ENCODE measurements at places on chromosomes 12 and 14. TPM values are rescaled to one million over a fixed set of nuclear protein-coding genes. Genes with fewer than 3 reads are reported as not detected.

DNA sequence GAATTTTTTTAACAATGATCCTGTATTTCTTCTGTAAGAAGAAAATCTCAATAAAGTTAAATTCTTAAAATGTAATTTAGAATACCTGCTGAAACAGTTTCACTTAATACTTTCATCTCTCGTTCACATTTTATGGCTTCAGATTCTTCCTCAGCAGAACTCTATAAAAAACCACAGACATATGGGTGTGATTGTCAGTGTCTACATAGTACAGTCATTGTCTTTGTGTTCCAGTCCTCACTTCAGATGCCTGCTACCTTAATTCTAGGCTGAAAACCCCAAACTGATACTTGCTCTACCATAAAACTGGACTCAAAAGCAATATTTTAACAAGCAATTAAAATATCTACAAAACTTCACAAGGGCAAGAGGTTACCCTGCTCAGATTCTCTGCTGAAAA is 71.8 kb downstream of the DNAI7 start:
- no peak for DNase-seq

GRCh38 chr12:131830335-131830913 is 2.2 kb downstream of the MMP17 start:
- DNase-seq: peak; percentile 68

GRCh38 chr12:120737557-120738251 is 12.1 kb downstream of the ACADS start:
- no peak for DNase-seq

DNA sequence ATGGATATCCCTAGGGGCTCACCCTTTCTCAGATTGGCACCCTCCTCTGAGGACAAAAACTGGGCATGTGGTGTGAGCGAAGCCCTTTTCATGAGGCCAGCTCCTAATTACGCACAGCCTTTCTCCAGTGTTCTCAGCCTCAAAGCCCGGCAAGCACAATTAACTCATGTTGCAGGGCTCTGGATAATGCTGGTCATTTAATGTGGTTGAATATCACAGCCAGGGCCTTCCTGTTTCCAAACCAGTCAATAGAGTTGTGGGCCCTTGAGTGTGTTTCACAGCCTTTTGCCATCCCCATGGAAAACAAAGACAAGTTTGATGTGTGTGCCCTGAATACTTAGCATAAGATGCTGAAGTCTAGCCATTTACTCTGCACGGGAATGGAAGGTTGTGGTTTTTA is 114.2 kb upstream of the ARHGAP5 start:
- no peak for DNase-seq

DNA sequence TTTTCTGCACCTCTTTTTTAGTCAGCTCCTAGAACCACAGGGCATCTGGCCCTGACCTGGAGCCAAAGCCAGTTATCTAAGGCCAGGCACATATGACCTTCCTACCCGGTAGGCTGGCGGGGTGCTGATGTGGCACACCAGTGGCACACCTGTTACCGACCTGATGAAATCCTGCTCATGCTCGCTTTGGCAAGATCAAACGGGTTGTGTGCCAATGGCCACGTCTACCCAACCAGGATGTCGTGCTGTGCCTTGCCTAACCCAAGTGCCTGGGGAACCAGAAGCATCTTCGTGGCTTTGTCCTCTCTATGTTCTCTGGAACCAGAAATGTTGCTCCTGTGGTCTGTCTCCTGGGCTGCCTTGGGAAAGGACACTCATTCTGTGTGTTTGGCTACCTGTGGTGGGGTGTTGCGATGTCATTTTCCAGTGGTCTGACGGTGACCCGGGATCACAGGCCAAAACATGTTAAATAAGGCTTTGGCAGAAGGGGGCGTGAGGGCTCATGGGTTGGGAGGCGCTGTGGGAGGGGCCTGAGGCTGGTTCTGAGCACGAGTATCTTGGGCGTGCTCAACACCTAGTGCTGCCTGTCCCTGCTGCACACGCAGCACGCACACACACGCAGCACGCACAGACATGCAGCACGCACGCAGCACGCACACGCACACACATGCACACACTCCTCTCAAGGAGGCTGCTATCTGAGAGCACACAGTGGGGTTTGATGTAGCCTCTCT is 27.9 kb downstream of the CCNK start:
- DNase-seq: no peak

- no peak for DNase-seq
Measured at GRCh38 chr12:112537710-112538396, 119.1 kb downstream of the PTPN11 start.

GRCh38 chr12:39012870-39013269 is 107.5 kb upstream of the CPNE8 start:
- DNase-seq: no peak

DNA sequence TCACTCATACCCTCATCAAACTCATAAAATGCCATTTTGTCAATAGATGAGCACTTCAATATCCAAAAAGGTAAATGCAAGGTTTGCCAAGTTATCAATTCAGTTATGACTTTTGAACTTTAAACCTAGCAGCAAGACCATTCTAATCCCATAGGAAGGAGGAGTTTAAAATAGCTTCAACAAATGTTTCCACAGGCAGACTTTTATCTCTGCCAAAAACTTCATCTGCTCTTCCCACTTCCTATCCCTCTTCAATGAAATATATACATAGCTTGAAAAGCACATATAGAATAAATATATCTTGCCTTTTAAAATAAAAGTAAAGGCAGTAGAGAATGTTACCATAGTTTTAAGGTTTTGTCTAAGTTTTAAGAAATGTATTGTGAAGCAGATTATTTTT is 1749.1 kb upstream of the SEL1L start:
- DNase-seq: no peak

DNA sequence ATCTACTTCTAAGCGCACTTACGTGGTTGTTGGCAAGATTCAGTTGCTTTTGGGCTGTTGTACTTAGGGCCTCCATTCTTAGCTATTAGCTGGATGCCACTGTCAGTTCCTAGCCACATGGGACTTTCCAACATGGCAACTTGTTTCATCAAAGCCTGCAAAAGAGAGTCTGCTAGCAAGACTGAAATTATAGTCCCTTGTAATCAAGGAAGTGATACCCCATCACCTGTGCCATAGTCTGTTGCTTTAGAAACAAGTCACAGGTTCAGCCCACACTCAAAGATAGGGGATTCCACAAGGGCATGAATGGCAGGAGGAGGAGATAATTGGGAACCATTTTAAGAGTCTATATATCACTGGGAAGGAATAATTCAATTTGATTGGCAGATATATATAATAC is 27.1 kb upstream of the SLC17A8 start:
- no peak for DNase-seq

DNA sequence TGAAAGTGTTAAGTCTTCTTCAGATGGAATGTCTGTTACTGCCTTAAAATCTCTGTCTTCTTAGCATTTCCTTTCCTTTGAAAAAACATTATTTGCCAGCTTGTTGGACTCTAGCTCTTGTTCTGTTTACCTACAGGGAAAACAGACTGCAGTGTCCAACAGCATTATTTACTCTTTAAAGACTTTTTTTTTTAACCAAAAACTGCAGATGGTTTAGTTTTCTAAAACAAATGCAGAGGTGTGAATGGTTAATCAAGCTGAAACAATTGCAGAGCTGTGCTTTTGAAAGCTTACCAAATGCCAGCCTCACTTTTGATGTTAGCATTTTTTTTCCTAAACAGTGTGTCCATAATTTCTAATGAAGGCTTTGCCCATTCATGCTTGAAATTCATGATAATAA is 323.3 kb downstream of the TMEM117 start:
- no peak for DNase-seq

- no peak for DNase-seq
Measured at GRCh38 chr12:21546716-21547115, 20.6 kb downstream of the SPX start.

- DNase-seq: no peak
Measured at GRCh38 chr14:105050551-105050897, 14.7 kb downstream of the GPR132 start.

- no peak for DNase-seq
Measured at GRCh38 chr12:29534935-29535334, 37.4 kb upstream of the OVCH1 start.

- no peak for DNase-seq
Measured at GRCh38 chr14:69259527-69260189, at the start of gene GALNT16. GALNT16 (plus strand) TSS chr14:69260158; CDS start chr14:69260291, 133 bp downstream.

DNA sequence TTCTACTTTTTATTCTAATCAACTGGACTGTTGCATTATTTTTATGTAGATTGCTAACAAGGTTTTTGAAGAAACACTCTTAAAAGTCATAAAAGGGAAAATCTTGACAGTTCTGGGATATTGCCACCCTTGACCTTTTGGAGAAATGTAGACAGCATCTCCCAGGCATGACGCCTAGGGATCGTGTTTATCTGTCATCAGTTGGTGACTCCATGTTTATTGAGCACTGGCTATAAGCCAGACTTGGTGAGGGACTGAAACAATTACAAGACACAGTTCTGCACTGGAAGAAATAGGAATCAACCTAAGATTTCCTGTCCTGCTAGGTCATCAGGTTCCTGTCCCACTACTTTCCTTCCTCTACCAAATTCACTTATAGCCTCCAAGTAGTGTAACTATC is 34.5 kb downstream of the HMGA2 start:
- no peak for DNase-seq

DNA sequence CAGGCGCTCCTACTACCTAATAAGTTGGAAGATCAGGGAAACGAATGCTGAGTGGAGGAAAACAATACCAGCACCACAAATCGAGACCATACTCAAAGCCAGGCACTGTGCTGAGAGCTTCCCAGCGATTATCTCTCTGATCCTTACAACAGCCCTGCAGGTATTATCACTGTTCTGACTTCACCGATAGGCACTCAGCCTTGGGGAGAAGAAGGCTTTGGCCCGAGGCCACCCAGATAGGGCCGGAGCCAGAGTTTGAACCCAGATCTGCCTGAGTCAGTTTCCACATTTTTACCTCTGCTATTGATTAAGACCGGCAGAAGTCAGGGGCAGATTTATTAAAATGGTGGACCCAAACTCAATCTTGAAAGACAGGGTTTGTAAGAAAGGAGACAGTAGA is 4.9 kb downstream of the SVOP start:
- no peak for DNase-seq

GRCh38 chr12:26473291-26473690 is 277.9 kb downstream of the SSPN start:
- DNase-seq: no peak

DNA sequence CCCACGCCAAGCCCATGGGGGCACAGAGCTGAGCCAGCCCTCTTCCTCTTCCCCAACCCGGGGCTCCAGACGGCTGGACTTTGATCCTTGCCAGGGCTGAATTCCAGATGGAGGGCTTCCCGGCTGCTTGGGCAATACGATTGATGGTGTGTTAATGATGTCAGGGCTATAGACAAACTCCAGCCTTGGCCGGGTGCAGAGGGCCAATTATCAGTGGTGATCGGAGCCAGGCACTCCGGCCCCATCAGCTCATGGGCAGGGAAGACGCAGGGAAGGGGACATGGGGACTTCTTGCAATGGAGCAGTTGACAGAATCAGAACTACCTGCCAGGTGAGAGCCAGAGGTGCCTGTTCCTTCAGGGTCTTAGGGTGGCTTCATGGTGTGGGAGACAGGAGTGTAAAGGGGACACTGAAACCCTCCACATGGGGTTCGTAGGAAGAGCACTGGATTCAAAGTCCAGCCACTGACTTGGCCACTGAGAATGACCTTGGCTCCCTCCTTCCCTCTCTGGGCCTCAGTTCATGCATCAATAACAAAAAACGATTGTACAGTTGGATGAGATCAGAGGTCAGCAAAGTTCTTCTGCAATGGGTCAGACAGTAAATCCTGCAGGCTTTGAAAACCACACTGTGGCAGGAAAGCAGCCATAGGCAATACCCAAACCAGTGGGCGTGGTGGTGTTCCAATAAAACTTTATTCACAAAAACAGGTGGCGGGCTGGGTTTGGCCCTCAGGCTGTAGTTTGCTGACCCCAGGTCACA is 333.7 kb downstream of the MED13L start:
- DNase-seq: no peak

DNA sequence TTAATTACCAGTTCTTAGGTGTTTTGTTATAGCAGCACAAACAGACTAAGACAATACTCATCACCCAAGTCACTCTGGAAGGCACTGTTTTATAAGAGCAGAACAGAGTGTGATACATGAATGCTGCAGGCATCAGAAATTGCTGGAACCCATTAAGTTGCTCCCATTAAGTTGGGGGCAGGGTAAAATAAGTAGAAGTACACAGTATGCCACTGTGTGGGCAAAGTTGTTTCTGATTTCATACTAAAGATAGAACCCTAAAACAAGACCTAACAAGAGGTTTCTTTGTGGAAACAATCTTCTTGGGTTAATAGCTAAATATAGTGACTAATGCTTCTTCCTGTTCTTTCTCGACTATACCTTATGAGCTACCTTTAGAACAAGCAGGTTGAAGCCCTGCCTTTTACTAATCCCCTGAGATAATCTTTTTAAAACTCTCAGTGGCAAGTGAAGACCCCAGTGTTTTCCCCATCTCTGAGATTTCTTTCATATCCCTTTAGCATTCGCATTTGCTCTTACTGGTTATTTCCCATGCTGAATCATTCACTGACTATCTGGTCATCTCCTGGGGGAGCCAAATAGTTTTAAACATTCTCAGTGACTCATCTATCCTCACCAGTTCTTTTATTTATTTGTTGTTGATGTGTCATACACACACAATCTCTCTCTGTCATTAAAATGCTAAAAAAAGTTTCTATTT is 52.3 kb downstream of the SOCS2 start:
- no peak for DNase-seq

DNA sequence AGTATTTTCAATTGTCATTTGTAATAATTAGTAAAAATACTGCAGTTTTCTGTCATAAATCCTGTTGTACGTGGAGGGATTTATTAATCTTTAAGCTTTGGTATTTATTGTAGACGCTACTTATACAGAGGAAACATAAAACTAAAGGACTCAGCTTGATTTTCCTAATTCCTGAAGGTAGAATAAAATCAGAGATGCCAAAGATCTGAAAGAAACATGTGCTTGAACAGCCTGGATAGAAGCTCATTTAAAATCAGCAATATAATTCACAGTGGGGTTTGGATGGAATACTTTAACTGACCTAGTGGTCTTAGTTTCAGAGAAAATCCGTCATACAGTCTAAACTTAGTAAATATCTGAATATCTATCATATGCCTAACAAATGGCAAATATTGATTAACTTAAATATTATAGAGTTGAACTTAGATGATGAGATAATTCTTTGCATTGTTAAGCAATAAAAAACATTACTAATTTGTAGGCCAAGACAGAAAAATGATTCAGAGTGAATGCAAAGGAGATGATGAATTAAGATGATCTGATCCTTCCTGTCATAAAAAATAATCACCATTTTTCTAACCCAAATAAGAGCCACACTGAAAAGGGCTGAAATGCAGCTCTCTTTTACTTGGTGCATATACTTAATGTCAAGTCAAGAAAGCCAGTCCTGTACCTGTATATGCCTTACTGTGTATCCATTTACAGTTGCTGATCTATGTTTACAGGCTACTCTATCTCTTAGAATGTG is 397.1 kb upstream of the DCN start:
- no peak for DNase-seq

The KLRB1 gene
- total RNA-seq: 3.6 TPM

The TIMELESS gene
- 60.1 TPM for total RNA-seq

The OR4K1 gene
- total RNA-seq: not detected

The SERPINA5 gene
- total RNA-seq: not detected

The FOXN4 gene
- not detected for total RNA-seq

The ADIPOR2 gene
- 43.8 TPM for total RNA-seq

The MIP gene
- not detected for total RNA-seq

The CYP27B1 gene
- total RNA-seq: 8.2 TPM
